ENCODE measurements at places on chromosomes 3 and 15.

DNA sequence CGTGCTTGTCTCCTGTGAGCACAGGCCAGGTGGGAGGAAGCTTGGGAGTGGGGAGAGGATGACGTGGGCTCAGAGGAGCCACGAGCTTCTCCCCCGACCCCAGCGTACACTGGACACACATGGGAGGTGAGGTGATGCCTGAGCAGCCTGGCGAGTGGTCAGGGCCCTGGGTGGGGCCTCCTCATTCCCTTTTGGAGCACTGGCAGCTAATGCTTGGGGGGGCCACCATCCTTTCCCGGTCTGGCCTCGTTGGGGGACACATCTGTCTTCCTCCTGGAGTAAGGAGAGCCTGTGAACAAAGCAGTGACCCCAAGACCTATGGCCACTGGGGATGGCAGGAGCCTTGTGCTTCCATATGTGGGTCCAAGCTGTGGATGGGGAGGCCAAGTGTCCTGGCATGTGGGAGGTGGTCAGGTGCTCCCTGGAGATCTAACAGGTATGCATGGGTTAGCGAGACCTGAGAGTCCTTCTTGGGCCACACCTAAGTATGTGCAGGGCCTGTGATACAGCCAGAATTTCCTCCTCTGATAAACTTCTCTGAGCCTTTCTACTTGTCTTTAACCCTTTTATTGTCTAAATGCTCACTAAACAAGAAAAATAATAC lies 9.5 kb downstream of the KLF13 start:
- DNase-seq, result no peak

GRCh38 chr3:12986986-12987385 lies 86.2 kb downstream of the IQSEC1 start:
- no peak for DNase-seq

GRCh38 chr3:122318620-122319019 lies 6.4 kb upstream of the CSTA start:
- DNase-seq, result no peak

- DNase-seq, result peak; percentile 96
These were observed 413.0 kb downstream of the RBMS3 start for GRCh38 chr3:29693863-29694262.

DNA sequence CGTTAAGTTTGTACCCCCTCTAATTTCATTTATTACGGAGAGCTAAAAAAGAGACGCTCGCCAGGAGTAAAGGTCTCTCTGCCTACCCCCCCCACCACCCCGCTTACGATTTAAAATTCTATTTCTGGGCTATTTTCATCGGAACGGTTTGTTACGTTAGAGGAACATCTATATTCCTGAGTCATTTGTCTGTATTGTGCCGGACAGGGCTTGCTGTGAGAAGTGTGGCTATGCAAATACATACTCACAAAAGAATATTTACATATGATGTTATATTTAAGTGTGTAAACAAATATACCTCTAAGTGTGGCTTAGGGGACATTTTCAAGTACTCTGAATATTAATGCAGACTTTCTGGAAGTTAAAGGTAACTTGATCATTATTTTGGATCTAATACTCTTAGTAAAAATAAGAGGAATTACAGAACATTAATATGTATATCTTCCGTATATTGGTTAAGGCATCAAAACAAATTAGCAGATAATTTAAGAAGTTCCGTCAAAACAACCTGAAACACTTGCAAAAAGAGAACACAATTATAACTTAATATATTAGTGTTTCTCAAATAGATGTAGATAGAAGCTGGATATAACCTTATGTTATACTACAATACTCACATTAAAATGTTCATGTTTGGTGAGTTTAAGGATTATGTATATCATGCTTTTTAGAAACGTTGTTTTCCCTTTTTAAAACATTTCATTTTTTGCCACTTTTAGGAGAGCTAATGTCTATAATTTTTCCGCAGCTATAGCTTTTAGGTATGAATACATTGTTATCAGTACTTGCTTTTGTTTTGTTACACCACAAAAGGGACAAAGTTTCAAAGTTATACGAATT lies 1.6 kb upstream of the SHOX2 start:
- DNase-seq, result no peak

GRCh38 chr3:96182756-96183155 lies 631.6 kb upstream of the EPHA6 start:
- DNase-seq, result no peak

DNA sequence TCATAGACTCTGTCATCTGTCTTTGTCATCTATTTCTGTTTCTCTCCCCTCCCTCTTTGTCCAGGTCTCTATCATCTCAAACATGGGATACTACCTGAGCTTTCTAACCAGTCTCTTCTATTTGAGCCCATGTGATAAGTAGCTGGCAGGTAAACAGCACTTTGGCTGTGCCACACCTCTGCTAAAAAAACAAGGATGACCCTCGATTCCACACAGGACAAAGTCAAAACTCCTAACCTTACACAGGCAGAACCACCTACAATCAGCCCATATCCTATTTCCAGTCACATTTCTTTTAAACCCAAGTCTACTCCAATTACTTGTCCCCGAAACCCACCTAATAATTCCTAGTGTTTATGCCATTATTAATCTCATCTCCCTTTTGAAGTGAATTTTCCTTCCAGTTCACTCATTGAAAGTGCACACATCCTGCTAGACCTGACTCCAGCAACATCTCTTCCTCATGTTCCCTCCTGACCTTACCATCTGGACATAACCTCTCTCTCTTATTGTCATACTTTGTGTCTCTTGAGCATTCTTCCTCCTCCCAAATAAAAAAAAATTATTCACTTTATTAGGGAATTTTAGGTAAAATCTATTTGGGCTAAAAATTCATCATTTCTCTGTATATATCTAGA lies 256.1 kb upstream of the ONECUT1 start:
- no peak for DNase-seq

DNA sequence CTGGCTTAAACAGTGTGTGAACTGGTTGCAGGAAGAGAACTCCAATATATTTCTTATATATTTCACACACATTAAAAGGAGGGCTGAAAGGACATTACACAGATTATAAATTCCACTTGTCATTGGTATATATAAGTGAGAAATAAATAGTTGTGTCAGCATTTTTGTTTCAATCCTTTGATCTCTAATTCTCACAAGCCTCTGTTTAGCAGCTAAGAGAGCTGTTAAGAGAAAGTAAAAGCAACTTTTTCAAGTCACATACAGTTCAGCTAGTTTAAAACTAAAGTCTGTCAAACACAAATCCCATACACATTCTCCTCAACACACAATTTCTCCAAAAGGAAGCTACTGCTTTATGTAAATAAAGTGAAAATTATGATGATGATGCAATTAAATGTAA lies 70.5 kb upstream of the CCDC39 start:
- DNase-seq, result no peak

DNA sequence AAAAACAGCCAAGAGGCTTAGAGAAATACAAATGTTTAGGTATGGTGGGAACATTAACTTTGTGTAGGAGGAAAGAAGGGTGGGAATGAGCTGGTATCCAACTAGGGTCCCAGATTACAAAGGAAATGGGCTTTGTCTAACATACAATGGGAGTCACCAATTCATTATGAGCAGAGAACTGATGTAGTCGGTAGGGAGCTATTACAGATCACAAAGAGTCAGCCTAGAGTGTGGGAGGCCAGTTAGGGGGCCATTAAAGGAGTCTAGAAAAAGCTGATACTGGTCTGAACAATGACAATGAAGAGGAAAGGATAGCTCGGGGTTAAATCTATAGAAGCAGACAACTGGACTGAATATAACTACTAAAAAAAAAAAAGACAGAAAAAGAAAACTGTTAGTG lies 15.5 kb downstream of the ANO10 start:
- no peak for DNase-seq

- no peak for DNase-seq
These were observed 9.8 kb upstream of the PRR23E start for GRCh38 chr3:127182848-127183714.

- DNase-seq, result no peak
These were observed 20.6 kb upstream of the GP9 start for GRCh38 chr3:129040039-129040336.

GRCh38 chr3:122409446-122409845 lies 6.4 kb downstream of the WDR5B start:
- no peak for DNase-seq

DNA sequence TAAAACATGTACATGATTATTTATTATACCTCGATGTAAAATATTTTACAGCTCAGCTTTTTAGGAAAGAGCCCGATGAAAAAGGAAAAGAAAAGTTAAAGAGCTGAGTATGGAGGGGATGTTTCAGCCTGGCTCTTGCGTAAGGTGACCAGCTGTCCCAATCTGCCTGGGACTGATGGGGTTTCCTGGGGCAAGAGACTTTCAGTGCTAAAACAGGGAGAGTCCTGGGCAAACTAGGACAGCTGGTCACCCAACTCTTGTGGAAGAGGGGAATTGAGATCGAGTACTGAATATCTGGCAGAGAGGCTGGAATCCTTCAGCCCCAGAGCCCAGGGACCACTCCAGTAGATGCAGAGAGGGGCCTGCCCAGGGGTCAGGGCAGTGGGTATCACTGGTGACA lies 21.0 kb downstream of the DUOX2 start:
- no peak for DNase-seq

DNA sequence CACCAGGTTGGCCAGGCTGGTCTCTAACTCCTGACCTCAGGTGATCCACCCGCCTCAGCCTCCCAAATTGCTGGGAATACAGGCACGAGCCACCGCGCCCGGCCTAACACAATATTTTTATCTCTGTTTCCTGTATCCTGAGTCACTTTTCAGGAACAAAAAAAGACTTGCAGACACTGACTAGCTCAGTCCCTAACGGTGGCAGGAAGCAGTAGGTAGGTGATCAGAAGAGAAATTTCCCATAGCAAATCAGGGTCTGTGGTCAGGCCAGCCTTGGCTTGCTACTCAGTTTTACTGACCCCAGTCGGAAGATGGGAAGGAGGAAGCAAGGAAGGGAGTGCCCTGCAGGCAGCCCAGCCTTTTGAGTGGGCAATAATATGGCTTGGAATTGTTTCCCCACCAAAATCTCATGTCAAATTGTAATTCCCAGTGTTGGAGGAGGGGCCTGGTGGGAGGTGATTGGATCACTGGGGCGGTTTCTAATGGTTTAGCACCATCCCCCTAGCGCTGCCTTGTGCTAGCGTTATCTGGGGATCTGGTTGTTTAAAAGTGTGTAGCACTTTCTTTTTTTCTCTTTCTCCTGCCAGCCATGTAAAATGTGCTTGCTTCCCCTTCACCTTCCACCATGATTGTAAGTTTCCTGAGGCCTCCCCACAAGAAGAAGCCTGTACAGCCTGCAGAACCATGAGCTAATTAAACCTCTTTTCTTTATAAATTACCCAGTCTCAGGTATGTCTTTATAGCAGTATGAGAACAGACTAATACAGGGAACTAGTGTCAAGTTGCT lies 19.5 kb upstream of the CDCP1 start:
- no peak for DNase-seq

DNA sequence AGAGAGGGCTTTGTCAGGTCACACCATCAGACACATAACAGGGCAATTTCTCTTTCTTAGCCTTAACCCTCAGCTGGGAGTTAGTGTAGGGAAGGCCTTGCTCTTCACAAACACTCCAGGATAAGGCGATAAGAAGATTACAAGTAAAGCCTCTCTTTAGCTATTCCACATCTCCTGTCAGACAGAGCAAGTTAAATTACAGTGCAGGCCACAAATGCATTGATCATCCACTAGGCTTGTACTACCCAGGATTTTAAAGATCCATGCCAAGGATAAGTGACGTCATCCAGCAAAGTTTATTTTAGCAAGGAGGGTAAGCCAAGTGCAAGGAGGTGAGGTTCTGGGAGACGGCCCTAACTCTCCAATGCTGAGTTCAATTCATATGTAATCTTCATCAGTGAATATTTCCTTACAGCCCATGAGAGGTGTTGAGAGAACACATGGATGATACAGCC lies 890.6 kb upstream of the NR2F2 start:
- DNase-seq, result no peak

- no peak for DNase-seq
These were observed 25.7 kb upstream of the ULK4 start for GRCh38 chr3:41987627-41988026.

- DNase-seq, result no peak
These were observed 691 bp downstream of the RHCG start for GRCh38 chr15:89495638-89496145.

- DNase-seq, result no peak
These were observed 234.3 kb downstream of the SQOR start for GRCh38 chr15:45869034-45869668.

- no peak for DNase-seq
These were observed 32.6 kb downstream of the LINS1 start for GRCh38 chr15:100569391-100569790.

DNA sequence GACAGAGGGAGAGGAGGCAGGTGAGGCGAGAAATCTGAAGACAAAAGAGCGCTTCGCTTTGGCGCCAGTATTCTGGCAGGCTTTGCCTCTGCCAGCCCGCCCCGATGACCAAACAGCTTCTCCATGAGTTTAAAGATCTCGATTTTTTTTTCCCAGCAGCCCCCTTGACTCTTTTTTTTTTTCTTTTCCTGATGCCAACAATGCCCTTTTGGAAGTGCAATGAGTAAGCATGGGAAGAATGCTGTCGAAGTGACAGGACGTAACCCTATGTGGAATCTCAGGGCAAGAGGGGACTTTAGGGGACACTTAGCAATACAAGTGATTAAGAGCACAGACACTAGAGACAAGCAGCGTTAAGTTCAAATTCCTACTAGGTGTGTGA lies 211.7 kb downstream of the FGF12 start:
- DNase-seq, result no peak

GRCh38 chr3:68743521-68743920 lies 188.8 kb downstream of the TAFA4 start:
- DNase-seq, result no peak

DNA sequence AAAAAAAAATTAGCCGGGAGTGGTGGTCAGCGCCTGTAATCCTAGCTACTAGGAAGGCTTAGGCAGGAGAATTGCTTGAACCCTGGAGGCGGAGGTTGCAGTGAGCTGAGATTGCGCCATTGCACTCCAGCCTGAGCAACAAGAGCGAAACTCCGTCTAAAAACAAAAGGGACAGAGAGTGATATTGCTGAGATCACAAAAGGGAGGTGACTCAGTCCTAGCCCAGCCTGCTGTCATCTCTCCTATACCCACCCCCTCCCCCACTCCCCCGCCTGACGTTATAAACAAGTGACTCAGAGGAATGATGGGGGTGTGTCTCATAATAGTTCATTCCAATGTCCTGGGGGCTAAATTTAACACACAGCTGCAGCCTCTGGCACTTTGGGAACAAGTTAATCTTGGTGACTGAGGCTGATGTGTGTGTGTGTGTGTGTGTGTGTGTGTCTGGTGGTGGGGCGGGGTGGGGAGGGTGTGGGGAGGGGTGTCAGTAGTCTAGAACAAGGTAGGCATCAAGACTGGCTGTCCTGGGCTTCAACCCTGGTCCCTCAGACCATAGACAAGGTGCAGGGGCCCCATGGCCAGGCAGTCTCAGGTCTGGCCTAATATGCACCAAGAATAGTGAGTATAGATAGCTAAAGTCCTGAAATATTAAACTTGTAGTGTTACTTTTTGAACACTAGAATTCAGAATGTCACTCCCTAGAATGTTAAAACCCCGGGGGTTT lies 1.3 kb upstream of the KLHL40 start:
- peak; percentile 90 for DNase-seq

GRCh38 chr3:186025161-186025560 lies 83.7 kb downstream of the ETV5 start:
- peak; percentile 79 for DNase-seq

- peak; percentile 42 for DNase-seq
These were observed 427 bp downstream of the MBD4 start for GRCh38 chr3:129439226-129439816.

GRCh38 chr15:83010709-83011270 lies 649 bp downstream of the C15orf40 start:
- DNase-seq, result peak; percentile 93

- DNase-seq, result no peak
These were observed 65.3 kb downstream of the NSMCE3 start for GRCh38 chr15:29204369-29204755.

- no peak for DNase-seq
These were observed 19.8 kb downstream of the CMTM7 start for GRCh38 chr3:32411442-32411841.

- DNase-seq, result no peak
These were observed 70.5 kb upstream of the TSEN2 start for GRCh38 chr3:12413721-12414255.

All from choroid plexus epithelial cell (primary cell).